CD4-positive, alpha-beta T cell treated with Interleukin-2 at 100 ng/mL for 4 hours (primary cell): ENCODE measurements at places on chromosomes 7 and 10.
A peak's percentile ranks its signal among the peaks of the same experiment; 100 is the strongest.

DNA sequence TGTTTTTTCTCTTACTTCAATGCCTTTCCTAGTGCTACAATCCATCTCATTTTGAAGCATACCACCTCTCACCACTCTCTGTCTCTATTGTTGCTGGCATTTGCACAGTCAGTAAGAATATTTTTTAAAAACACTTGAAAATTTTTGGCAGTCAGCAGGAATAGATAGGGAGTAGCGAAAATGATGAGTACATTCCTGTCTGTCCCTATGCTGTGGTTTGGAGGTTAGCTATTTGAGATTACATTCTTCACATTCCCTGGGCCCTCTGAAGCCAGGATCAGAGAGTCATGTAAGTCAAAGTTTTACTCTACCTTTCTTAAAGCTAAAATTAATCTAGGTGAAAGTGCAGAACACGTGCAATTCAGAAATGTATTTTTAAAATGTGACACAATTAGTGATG, 53.0 kb upstream of the MAGI2 start:
- no peak for DNase-seq

GRCh38 chr10:74875966-74876365, 49.6 kb downstream of the KAT6B start:
- no peak for DNase-seq

- no peak for DNase-seq
These were observed 44.7 kb upstream of the SUN1 start for GRCh38 chr7:787332-788240.

- DNase-seq = no peak
These were observed 249.1 kb upstream of the LYZL1 start for GRCh38 chr10:29039677-29040189.

DNA sequence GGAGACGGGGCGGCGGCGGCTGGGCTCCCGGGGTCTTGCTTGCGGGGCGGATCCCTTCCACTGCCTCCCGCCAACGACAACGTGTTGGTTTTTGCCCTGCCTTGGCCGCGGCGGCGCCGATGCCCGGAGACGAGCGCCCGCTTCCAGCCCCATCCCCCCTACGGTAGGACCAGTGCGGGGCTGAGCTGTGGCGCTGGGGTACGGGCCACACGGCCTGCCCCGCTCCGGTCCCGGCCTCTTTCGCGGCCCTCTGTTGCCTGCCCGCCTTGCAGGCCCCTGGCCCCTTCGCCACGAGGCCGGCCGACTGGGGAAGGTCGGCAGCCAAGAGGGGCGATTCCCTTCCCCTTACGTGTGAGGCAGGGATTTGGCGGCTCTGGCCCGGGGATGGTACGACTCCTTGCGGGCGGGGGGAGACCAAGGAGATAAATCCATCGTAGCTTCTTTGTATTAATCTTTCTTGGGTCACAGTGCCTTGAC, 488 bp downstream of the EIF4H start:
- peak; percentile 16 for DNase-seq

- DNase-seq = no peak
These were observed 384.0 kb downstream of the RPS24 start for GRCh38 chr10:78417425-78418370.

DNA sequence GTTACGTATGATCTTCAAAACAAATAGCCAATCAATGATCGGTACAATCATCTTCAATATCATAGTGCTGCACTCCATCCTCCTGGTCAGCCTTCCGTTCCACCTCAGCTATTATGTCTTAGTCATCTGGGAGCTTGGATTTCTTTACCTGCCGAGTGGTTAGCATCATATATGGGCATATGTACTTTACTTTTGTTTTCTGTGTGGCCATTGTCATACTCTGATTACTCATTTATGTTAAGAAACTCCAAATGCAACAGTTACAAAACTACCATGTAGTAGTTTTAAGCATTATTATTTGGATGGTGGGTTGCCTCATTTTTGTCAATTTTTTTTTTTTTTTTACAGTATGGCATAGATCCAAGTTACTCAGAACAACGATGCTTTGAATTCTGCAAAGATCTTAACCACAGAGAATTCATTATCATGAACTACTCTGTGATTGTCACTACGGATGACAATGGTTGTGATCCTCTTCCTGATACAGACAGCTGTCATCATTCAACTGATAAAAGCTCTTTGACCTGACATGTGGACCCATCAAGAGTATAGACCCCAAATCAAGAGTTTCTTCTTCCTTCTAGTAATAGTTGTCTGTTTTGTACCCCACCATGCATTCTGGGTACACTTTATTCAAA, 52.1 kb upstream of the NME8 start:
- no peak for DNase-seq

- peak; percentile 48 for DNase-seq
These were observed 107.7 kb upstream of the ADO start for GRCh38 chr10:62696798-62697197.

- DNase-seq = no peak
These were observed 24.4 kb upstream of the ARHGAP12 start for GRCh38 chr10:31953080-31953479.

- peak; percentile 73 for DNase-seq
These were observed at the start of gene ARMC3 for GRCh38 chr10:22927661-22928403. Gene ARMC3 (plus strand): TSS chr10:22928053. CDS start chr10:22931997, 3,944 bp downstream.

DNA sequence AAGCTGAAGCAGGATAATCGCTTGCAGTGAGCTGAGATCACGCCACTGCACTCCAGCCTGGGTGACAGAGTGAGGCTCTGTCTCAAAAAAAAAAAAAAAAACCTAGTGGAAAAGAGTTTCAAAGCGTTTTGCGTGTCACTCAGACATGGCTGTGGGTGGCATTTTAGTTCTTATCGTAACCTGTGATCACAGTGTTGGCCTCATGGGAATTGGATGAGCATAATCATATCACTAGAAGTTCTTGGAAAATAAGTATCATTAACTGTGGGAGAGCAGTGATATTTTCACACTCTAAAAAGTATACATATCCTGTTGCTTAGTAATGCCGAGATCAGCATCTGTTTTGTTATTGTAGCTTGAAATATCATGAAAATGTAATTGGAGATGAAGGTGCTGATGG, 92.6 kb downstream of the CREM start:
- peak; percentile 56 for DNase-seq

DNA sequence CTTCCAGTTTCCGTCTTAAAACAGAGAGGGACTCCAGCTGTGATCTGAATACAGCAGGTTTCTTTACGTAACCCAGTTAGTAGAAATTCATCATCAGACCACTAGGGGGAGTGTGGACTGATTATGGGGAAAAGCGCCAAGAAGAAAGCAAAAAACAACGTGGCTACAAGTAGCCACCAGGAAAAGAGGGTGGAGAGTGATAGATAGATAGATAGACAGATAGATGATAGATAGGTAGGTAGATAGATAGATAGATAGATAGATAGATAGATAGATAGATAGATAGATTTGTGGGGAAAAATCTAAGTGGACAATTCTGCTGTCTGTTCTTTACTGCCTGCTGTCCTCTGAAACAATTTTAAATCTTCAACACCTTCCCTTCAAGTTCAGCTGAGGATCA, 12.7 kb upstream of the AKR1B10 start:
- peak; percentile 75 for DNase-seq

DNA sequence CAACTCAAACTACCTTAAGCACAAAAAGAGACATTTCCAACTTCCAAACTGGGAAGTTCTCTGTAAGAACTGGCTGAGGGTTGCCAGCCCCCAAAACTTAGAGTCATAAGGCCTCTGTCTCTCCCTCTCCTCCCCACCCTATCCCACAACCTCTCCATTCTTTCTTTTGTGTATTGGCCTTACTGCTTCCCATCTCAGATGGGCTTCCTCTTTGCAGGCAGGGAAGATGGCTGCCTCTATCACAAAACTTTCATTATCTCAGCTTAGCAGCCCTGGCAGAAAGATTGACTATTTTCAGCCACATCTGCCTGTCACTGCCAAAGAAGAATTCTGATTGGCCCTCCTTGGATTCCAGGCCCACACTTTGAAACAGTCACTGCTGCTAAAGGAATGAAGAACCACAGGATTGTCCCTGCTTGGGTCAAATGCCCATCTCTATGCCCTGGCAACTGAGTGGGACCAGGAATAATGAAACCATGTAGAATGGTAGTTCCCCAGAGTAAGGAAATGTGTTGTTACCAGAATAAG, 58.0 kb upstream of the PRKAR2B start:
- DNase-seq = no peak

DNA sequence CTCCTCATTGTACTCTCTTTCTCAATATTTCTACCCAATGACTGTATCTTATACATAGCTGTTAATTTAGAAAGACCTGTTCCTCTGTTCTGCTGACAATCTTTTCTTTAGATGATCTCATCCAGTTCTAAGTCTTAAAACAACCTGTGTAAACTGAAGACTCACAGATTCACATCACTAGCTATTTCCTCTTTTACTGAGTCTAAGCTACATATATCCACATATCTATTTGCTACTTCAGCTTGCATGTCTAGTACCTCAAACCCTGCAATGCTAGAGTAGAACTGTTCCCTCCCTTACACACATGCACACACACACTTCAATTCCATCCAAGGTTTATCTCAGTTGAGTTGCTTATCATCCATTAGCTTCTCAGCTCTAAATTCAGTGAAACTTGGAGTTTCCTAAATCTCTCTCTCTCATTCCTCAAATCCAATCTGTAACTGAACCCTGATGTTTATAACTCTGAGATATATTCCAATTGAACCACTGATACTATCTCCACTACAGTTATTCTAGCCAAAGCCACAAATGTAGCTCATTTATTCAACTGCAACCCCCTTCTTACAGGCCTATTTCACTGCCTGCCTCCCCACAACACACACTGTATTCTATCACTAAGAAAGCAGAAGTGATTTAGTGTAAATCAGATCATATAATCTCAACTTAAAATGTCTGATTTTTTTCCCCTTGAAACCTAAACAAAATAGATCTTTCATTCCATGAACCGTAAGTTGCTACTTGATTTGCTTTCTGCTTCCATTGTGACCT, 1036.8 kb upstream of the POT1 start:
- DNase-seq = no peak

DNA sequence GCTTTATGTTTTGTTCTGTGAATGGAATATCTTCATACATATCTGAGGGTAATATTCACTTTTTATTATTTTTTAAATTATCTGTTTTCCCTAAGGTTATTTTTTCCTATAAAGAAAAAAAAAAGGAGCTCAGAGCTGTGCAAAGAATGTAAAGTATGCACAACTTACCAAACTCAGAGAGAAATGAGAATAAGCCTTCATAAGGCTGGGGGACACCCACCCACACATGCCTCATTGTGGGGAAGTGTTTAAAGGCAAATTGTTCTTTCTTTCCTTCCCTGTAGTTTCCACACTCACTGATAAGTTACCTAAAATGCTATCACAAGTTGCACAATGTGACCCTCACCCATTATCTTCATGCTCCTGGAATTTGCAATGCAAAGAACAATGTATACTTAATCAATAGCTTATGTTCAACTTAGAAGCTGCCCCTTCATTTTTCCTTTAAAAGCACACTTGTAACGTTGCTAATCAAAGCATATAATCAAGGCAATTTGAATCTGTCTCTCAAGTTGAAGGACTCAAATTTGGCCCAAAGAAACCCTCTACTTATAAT, 108.1 kb downstream of the GNAT3 start:
- DNase-seq = no peak

DNA sequence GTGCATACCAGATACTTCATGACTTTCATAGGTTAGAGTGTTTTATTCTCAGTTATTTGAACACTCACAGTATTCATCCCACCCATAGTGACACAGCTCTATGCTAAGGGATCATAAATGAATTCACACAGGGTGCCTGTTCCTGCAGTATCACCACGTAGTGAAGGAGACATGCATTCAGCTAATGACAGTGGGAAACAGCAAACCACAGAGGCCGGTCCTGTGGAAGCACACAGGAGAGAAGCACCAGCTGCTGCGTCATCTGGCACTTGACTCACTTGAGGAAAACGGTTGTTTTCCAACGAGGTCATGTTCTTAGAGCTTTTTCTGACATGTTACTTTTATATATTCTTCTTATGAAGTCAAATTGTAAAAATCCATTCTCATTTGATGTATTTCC, 73.0 kb downstream of the UBE3C start:
- DNase-seq = no peak

DNA sequence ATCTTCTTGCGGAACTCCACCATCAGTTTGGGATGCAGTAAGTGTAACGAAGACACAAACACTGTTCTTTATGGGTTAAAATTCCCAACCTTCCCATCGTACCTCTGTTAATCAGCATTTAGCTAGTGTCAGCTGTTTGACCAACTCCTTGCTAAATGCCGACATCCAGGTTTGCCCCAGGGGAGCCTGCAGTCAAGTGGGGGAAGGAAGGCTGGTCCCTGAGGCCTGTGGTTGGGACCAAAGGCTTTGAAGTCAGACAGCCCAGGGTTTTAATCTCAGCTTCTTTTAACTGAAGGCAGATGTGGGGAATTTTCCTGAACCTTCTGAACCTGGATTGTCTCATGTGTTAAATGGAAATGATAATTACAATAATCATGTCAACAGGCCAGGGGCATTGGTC, 443.7 kb downstream of the GLRX3 start:
- DNase-seq = no peak

- no peak for DNase-seq
These were observed 54.2 kb downstream of the SLC39A12 start for GRCh38 chr10:18005781-18006456.

- no peak for DNase-seq
These were observed 7.9 kb downstream of the PKD1L1 start for GRCh38 chr7:47940088-47941013.
